CD4-positive, alpha-beta T cell (primary cell): ENCODE measurements at places on chromosomes 3 and 15.

DNA sequence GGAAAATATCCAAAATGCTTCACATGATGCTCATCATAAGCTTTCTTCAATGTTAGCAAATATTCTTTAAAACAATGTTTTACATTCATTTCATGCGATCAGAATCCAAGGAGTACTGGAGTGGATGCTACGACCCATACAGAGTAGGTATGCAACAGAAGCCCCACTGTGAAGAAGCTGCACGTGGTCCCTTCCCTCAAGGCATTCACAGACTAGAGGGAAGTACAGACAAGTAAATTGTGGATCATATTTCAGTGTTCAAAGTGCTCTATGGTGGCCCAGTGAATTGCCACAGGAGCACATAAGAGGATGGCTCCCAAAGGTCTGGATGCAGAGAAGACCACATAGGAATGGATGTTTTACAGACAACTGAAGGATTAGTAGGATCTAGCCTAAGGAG, 789.9 kb downstream of the IGSF11 start:
- H3K4me1 ChIP-seq: no peaks in the 10 kb centered on the region
- H3K36me3 ChIP-seq: no peaks in the 10 kb centered on the region
- DNase-seq: no peak
- no peaks in the 10 kb centered on the region for H3K27me3 ChIP-seq
- H3K4me3 ChIP-seq: no peak overlapping the region

DNA sequence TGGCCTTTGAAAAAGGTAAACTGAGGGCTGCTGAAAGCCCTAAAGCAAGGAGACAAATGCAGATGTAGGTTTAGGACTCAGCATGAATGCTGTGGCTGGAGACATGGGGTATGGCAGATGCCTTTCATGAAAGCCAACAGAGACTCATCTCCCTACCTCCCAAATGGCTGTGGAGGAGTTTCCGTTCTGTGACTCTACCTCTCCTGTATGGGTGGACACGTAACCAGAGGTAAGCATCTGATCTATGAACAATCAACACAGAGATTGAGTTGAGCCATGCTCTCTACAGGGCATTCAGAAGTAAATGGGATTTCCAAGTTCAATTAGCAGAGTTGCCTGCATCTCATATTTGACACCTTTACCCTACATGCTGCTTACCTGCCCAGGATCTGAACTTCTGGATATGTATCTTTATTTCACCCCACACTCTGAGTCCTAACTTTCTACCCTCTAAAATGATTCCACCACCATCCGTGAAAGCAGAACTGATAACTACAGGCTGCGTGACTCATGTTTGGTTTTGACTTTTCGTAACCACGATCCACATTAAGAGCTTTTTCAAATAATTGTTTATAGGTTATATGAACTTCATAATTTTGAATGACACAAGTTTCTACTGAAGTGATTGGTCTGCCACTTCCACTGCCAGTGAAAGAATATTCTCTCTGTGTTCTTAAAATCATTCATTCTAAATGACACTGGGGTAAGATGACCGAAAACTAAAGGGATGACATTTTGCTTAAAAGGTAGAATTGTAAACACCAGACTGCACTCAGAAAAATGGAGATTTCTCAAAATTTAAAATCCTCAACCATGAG, 1058.7 kb downstream of the FHIT start:
- no peaks in the 10 kb centered on the region for H3K4me1 ChIP-seq
- DNase-seq: no peak
- no peaks in the 10 kb centered on the region for H3K36me3 ChIP-seq
- no peaks in the 10 kb centered on the region for H3K27me3 ChIP-seq
- H3K4me3 ChIP-seq: no peak overlapping the region
- H3K27ac ChIP-seq: no peak overlapping the region

GRCh38 chr3:67381667-67382272, 272.6 kb downstream of the SUCLG2 start:
- H3K27ac ChIP-seq: no peak overlapping the region
- H3K4me3 ChIP-seq: no peak overlapping the region
- H3K27me3 ChIP-seq: no peaks in the 10 kb centered on the region
- H3K36me3 ChIP-seq: peaks cover 3% of the 10 kb centered on the region
- H3K4me1 ChIP-seq: no peaks in the 10 kb centered on the region
- peak; percentile 5 for DNase-seq

DNA sequence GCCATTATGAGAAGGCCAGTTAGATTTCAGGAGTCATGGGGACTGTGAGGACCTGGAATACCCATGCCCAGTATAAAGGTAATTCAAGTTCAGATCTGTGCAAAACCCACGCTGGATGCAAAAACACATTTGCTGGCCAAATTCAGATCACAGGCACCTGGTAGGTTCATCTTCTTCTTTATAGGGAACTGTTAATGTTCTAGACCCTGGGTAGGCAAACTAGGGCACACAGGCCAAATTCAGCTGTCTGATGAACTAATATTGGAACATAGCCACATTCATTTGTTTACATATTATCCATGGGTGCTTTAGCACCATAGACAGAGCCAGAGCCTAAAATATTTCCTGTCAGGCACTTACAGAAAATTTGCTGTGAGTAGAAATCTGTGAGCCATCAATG, 241.4 kb downstream of the PTPRG start:
- H3K36me3 ChIP-seq: no peaks in the 10 kb centered on the region
- no peaks in the 10 kb centered on the region for H3K27me3 ChIP-seq
- no peak for DNase-seq
- H3K4me3 ChIP-seq: no peak overlapping the region
- no peaks in the 10 kb centered on the region for H3K4me1 ChIP-seq
- H3K27ac ChIP-seq: no peak overlapping the region

- no peak overlapping the region for H3K4me3 ChIP-seq
- H3K27ac ChIP-seq: no peak overlapping the region
- no peak for DNase-seq
- no peaks in the 10 kb centered on the region for H3K36me3 ChIP-seq
- no peaks in the 10 kb centered on the region for H3K4me1 ChIP-seq
- H3K27me3 ChIP-seq: peaks cover 21% of the 10 kb centered on the region
Observed at GRCh38 chr3:192514081-192514753, 213.1 kb downstream of the FGF12 start.

- H3K4me3 ChIP-seq: peak overlapping the region; percentile 50
- H3K27ac ChIP-seq: peak overlapping the region; percentile 68
Observed at GRCh38 chr3:16842272-16843270, 42.2 kb upstream of the PLCL2 start.

- H3K27me3 ChIP-seq: no peaks in the 10 kb centered on the region
- no peak for DNase-seq
- H3K36me3 ChIP-seq: peaks cover 9% of the 10 kb centered on the region
- no peak overlapping the region for H3K4me3 ChIP-seq
Observed at GRCh38 chr3:37161351-37161750, 13.0 kb downstream of the LRRFIP2 start.

- DNase-seq: no peak
- no peak overlapping the region for H3K27ac ChIP-seq
- peak overlapping the region; percentile 92 for H3K4me3 ChIP-seq
- H3K27me3 ChIP-seq: no peaks in the 10 kb centered on the region
- H3K4me1 ChIP-seq: peaks cover 58% of the 10 kb centered on the region
Observed at GRCh38 chr15:41828807-41829141, 882 bp downstream of the JMJD7 start.

GRCh38 chr3:120683213-120683612, 1.2 kb upstream of the HGD start:
- H3K36me3 ChIP-seq: peaks cover 4% of the 10 kb centered on the region
- H3K27me3 ChIP-seq: no peaks in the 10 kb centered on the region
- H3K4me1 ChIP-seq: no peaks in the 10 kb centered on the region
- no peak for DNase-seq
- no peak overlapping the region for H3K27ac ChIP-seq

DNA sequence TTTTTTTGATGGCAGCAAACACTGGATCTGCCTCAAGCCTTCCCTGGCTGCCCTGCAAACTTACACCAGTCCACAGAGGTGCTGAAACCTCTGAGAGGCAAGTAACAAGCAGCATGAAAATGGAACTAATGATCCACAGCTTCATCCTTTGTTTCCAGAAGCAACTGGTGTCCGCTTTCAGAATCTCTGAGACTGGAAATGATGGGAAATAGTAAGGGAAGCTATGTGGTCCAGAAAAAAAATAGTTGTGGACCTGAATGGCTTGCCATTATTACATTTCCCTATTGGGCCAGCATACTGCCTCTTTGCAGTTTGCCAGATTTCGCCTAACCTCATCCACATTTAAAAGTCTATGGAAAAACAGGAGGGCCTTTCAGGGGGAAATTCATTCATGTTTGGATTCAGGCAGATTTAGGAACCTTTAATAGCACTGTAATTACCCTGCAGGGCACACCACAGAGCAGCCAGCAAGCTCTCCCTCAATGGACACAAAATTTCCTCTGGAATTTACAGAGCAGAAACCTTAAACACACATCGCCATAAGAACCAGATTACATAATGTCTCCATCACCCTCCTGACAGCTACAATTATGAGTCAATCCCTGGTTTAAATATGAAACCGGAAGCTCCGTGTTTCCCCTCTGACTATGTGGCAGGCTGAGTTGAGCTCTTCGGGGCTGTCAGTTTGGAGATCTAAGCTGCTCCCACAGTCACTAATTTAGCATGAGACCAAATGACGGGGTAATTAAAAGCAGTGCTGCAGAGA, 134.4 kb downstream of the TMCO5A start:
- no peak overlapping the region for H3K27ac ChIP-seq
- H3K27me3 ChIP-seq: peaks cover 7% of the 10 kb centered on the region
- no peak for DNase-seq
- no peak overlapping the region for H3K4me3 ChIP-seq
- peaks cover 10% of the 10 kb centered on the region for H3K4me1 ChIP-seq

- no peaks in the 10 kb centered on the region for H3K27me3 ChIP-seq
- no peak for DNase-seq
- no peak overlapping the region for H3K27ac ChIP-seq
- no peaks in the 10 kb centered on the region for H3K4me1 ChIP-seq
Observed at GRCh38 chr3:30453360-30454039, 152.9 kb upstream of the TGFBR2 start.

GRCh38 chr3:23826382-23827064, 20.8 kb downstream of the UBE2E1 start:
- H3K27me3 ChIP-seq: no peaks in the 10 kb centered on the region
- no peak for DNase-seq
- H3K4me1 ChIP-seq: peaks cover 6% of the 10 kb centered on the region
- H3K4me3 ChIP-seq: no peak overlapping the region

DNA sequence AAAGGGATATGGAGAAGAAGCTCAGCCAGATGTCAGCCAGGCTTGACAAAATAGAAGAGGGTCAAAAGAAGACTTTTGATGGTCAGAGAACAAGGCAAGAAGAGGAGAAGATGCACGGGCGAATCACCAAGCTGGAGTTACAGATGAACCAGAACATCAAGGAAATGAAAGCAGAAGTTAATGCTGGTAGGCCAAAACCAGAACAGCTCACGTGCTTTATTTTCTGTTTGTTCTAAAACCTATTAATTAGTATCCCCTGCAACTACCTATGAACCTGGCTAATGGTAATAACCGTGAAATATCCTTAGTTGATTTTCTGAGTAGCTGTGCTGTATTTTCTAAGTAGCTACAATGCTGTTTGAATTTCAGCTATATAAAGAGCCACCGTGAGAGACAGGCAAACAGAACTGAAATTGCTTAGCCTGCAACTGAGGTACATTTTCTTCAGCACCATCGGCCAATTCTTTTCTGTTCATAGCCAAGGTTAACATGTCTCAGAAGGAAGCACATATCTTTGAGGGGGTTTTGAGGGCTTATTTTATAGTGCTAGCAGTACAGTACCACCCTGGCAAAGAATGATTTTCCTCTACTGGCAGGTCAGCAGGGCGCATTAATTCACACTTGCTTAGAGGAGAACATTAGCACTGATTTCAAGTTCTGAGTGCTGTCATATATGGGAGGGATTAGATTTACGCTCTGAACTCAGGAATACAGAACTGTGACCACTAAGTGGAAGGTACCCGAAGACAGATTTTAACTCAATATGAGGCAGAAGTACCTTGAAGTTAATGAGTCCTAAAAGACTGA, 78.9 kb downstream of the FAM81A start:
- H3K36me3 ChIP-seq: no peaks in the 10 kb centered on the region
- no peak overlapping the region for H3K27ac ChIP-seq
- no peak overlapping the region for H3K4me3 ChIP-seq
- no peaks in the 10 kb centered on the region for H3K27me3 ChIP-seq
- H3K4me1 ChIP-seq: no peaks in the 10 kb centered on the region
